ENCODE measurements at places on chromosomes 2 and 18. TPM values are rescaled to one million over a fixed set of nuclear protein-coding genes. Genes with fewer than 3 reads are reported as not detected.

The RIT2 gene
- total RNA-seq = not detected

The ZNF2 gene
- total RNA-seq = 4.8 TPM

GRCh38 chr2:206231669-206232286, 42.7 kb upstream of the ZDBF2 start:
- no peak overlapping the region for H3K27ac ChIP-seq
- no peaks in the 10 kb centered on the region for H3K36me3 ChIP-seq
- peaks cover 31% of the 10 kb centered on the region for H3K27me3 ChIP-seq
- no peak overlapping the region for H3K4me3 ChIP-seq
- H3K4me1 ChIP-seq = no peaks in the 10 kb centered on the region

GRCh38 chr2:26245231-26245732, 543 bp downstream of the HADHB start:
- peak overlapping the region; percentile 98 for H3K4me3 ChIP-seq
- DNase-seq = no peak
- peaks cover 41% of the 10 kb centered on the region for H3K36me3 ChIP-seq
- no peaks in the 10 kb centered on the region for H3K27me3 ChIP-seq
- peak overlapping the region; percentile 95 for H3K27ac ChIP-seq

- peak overlapping the region; percentile 87 for H3K27ac ChIP-seq
- peaks cover 19% of the 10 kb centered on the region for H3K36me3 ChIP-seq
- DNase-seq = no peak
- H3K4me3 ChIP-seq = peak overlapping the region; percentile 17
- H3K27me3 ChIP-seq = no peaks in the 10 kb centered on the region
- peaks cover 75% of the 10 kb centered on the region for H3K4me1 ChIP-seq
Observed at GRCh38 chr2:101762451-101763171, 65.1 kb downstream of the MAP4K4 start.

The COLEC12 gene
- total RNA-seq = not detected

GRCh38 chr2:136191041-136191440, 73.1 kb upstream of the CXCR4 start:
- H3K27ac ChIP-seq = no peak overlapping the region
- DNase-seq = no peak
- no peaks in the 10 kb centered on the region for H3K36me3 ChIP-seq
- no peaks in the 10 kb centered on the region for H3K4me1 ChIP-seq

- no peaks in the 10 kb centered on the region for H3K27me3 ChIP-seq
- DNase-seq = no peak
- H3K27ac ChIP-seq = no peak overlapping the region
- H3K4me1 ChIP-seq = peaks cover 14% of the 10 kb centered on the region
- H3K36me3 ChIP-seq = no peaks in the 10 kb centered on the region
Observed at GRCh38 chr2:45370369-45370768, 240.7 kb downstream of the SRBD1 start.

DNA sequence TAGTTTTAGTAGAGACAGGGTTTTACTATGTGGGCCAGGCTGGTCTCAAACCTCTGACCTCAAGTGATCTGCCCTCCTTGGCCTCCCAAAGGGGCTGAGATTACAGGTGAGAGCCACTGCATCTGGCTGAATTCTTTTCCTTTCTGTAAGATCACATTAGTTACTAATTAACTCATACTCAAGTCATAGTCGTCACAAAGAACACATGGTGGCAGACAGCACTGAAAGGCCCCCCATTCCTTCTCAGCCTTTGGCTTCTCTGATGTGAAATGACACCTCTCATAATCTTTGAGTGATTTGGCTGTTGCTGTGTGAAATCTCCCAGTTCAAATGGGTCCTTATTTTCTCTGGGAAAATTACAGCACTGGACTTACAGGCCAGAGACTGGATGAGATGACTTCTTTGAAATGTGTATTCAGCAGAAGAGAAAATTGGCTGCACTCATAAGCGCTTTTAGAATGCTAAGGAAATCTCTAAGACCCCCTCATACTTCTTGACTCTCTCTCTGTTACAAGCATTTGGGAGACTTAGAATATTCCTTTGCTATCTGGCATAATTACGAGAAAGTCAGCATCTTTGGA, 764.8 kb downstream of the RNF144A start:
- H3K36me3 ChIP-seq = no peaks in the 10 kb centered on the region
- H3K4me3 ChIP-seq = no peak overlapping the region
- no peak for DNase-seq
- H3K27ac ChIP-seq = no peak overlapping the region

GRCh38 chr18:21703241-21703820, 1.2 kb downstream of the ABHD3 start:
- DNase-seq = peak; percentile 45
- H3K36me3 ChIP-seq = peaks cover 50% of the 10 kb centered on the region
- H3K27ac ChIP-seq = peak overlapping the region; percentile 63
- H3K4me1 ChIP-seq = peaks cover 7% of the 10 kb centered on the region
- no peaks in the 10 kb centered on the region for H3K27me3 ChIP-seq

The CCDC178 gene
- not detected for total RNA-seq

GRCh38 chr2:209556354-209556961, 132.6 kb downstream of the MAP2 start:
- H3K4me3 ChIP-seq = no peak overlapping the region
- no peaks in the 10 kb centered on the region for H3K36me3 ChIP-seq
- peak; percentile 22 for DNase-seq
- H3K27me3 ChIP-seq = no peaks in the 10 kb centered on the region

GRCh38 chr2:188765522-188766470, 208.4 kb upstream of the COL3A1 start:
- H3K4me1 ChIP-seq = no peaks in the 10 kb centered on the region
- H3K27me3 ChIP-seq = no peaks in the 10 kb centered on the region
- no peak overlapping the region for H3K27ac ChIP-seq
- no peak overlapping the region for H3K4me3 ChIP-seq

Data from Calu3 (cell line).